ENCODE measurements at places on chromosomes 5 and 9.

DNA sequence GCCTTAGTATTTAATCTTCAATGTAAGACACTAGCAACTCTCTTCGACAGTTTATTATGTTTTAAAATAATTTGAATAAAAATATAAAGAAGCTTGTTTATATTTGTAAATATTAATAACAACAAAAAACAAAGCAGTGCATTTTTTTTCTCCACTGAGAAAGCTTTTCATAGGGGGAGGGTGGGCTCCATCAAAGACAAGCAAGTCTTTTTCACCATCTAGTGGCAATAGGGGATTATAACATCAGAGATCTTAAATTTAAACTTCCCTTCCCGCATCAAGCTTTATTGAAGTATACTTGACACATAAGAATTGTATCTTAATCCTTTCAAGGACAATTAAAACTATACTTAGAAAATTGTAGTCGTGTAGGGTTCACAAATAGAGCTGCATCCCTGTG, 9.3 kb upstream of the OR13F1 start:
- no peak for DNase-seq

GRCh38 chr5:101284736-101285375, 381.8 kb upstream of the ST8SIA4 start:
- DNase-seq: no peak

- no peak for DNase-seq
These were observed 36.4 kb downstream of the PARP8 start for GRCh38 chr5:50702615-50703366.

- DNase-seq: peak; percentile 62
These were observed 826 bp downstream of the PAIP1 start for GRCh38 chr5:43555895-43556606.

- DNase-seq: no peak
These were observed 18.0 kb downstream of the CLTA start for GRCh38 chr9:36208521-36209253.

- no peak for DNase-seq
These were observed 25.2 kb downstream of the CCL28 start for GRCh38 chr5:43386960-43387362.

- DNase-seq: no peak
These were observed 31.1 kb downstream of the SV2C start for GRCh38 chr5:76114179-76114851.

DNA sequence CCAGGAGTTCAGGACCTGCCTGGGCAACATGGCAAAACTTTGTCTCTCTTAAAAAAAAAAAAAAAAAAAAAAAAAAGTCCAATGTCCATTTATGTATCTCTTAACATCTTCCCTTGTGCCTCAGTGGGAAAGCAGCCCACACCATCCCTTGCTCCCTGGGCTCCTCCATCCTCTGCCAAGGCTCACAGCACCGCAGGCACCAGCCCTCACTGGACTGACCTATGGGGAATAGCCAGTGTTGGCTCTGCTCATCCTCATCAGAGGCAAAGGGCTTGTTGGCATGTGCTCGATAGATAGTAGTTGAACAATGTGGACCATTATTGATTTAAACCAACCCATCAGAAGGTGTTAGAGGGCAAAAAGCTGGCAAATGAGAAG, 61.8 kb upstream of the LRRTM2 start:
- no peak for DNase-seq

DNA sequence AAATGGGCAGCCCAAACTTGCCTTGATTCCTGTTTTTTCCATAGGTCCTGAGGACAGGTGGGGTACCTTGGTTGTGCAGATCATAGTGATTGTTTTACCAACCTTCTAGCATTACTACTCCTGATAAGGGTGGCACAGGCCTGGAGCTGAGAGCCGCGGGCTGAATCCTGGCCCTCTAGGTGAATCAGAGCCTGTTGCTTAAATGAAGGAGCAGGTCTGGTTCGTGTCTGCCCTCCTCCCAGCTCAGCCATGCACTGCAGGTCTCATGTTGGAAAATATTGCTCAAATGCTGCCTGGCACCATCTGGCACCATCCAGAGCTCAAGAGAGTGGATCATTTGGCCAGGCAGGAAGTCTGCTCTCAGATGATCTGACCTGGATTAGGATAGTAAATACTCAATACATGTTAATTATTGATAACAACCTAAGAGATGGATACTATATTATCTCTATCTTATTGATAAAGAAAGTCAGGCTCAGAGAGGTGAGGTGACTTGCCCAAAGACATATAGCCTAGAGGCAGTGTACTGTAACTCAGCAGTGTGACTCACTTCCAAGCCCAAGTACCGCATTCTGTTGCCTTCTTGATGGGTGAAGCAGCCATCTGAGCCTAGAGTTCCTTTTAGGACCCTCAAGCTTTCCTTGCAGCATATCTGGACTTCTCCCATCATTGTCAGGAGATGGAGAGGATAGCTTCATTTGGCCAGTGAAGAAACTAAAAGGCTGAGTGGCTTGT, 104.3 kb upstream of the PITX1 start:
- no peak for DNase-seq

GRCh38 chr5:172672681-172673080, 31.6 kb downstream of the NEURL1B start:
- DNase-seq: no peak

GRCh38 chr9:76916231-76916630, 10.3 kb upstream of the PRUNE2 start:
- no peak for DNase-seq

GRCh38 chr9:37543468-37543867, 32.7 kb downstream of the FBXO10 start:
- no peak for DNase-seq

- DNase-seq: no peak
These were observed 183.7 kb downstream of the PDE4D start for GRCh38 chr5:59709846-59710245.

DNA sequence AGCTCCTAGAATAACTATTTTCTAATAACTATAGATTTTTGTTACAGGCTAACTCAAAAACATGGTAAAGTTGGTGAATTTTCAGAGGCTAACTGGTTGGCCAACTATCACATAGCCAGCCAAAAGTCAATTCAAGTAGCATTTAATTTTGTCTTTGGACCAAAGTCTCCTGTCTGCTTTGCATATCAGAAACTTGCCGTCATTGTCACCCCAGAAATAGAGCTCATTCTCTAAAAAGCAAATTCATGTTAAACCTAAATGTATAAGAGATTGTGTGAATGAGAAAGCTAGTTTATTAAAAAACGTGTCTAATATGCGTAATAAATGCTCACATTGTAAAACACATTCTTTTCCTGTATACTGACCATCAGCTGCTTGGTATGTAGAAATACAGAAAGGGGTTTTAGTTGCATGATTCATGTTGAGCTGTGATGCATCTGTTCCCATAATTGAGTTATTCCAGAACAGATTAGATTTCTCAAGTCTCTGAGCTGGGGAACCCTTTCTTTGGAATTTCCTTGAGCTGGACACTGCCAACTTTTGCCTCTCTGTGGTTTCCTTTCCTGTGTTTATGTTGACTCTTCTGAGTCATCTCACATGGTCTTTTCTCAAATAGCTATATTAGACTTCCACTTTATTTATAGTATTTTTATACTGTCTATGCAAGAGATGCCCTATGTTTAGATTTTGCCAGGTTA, 7.3 kb downstream of the SRFBP1 start:
- DNase-seq: no peak

DNA sequence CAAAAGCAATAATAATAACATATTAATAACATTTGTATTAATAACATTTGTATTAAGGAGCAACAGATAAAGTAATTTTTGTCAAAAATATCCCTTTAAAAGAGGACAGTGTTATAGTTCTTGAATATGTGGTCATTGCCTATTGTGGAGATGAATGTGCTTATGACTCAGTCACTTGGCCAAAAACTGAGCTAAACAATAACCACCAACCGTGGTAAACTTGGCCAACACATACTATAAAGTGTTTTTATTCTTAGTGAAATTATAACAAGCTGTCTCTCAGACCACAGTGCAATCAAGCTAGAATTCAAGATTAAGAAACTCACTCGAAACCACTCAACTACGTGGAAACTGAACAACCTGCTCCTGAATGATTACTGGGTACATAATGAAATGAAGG, 159.2 kb upstream of the PLPPR1 start:
- DNase-seq: no peak

DNA sequence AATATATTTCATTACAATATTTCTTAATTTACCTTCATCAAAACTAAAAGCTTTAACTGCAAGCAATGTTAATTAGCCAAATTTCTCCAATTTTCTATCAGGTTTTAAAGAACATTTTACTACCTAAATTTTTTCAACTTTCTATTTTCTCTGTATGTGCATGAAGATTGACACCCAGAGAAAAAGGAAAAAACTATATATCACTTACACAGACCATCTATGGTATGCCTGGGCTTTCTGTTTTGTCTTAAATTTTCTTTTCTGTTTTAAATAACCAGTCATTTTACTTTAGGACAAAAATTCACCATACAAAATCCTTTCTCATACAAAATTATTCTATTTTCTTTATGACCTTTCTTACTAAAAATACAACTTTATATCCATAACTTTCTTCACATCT, 13.8 kb upstream of the IL7R start:
- no peak for DNase-seq

DNA sequence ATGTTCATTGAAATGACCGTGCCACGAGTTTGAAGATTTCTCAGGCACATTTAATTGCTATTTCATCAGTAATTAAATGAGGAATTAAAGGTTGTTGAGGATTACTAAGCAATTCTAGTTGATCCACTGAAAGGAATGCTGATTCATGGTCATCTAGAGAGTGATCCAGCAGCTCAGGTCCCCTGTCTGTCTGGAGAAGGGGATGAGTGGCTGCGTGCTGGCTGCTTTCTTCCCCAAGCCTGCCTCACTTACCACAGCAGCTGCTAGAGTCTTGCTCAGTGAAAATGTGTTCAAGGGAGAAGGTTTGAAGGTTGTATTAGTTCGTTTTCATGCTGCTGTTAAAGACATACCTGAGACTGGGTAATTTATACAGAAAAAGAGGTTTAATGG, 7.8 kb upstream of the TGFBI start:
- no peak for DNase-seq

DNA sequence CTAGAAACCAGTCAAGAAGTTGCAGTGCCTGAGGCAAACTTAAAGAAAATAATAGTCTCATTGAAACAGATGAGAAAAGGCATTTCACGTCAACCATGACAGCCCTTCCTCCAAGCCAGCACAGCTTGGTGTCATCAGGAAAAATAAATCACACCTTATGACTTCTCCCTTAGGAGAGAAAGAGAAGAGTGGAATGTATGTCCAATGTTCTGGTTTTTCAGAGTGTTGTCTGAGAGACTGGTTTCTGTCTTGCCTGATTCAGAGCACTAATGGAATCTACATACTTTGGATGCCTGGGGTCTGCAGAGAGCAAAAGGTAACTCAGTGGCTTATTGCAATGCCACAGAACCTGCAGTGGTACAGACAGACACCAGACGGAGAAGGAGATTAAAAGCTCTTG, 105.5 kb upstream of the PDE4D start:
- DNase-seq: no peak

- no peak for DNase-seq
These were observed 131.5 kb downstream of the ADAMTS19 start for GRCh38 chr5:129591508-129592160.

GRCh38 chr9:76620996-76621395, 143.2 kb upstream of the PCA3 start:
- no peak for DNase-seq

DNA sequence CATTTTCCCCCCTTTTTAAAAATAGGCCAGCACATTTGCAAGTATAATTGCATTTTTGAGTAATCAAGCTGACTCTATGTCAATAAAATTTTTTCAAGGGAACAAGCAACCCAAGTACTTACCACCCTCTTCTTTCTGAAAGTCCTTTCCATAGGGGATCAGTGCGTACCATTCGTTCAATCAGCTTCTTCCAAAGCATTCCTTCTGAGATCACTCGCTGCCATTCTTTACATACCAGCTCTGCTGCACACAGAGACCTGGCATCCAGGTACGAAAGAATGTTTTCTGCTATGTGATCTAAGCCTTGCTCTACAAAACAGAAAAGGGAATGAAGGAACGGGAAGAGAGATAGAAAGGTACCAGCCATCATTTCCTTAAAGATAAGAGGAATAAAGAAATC, 106.6 kb downstream of the FBXW11 start:
- DNase-seq: no peak
